ENCODE measurements at places on chromosomes 5 and 9.

GRCh38 chr5:180235077-180235476 is 26.1 kb upstream of the RASGEF1C start:
- no peak for DNase-seq

- DNase-seq: no peak
Measured at GRCh38 chr5:77145666-77146065, 58.6 kb upstream of the ZBED3 start.

DNA sequence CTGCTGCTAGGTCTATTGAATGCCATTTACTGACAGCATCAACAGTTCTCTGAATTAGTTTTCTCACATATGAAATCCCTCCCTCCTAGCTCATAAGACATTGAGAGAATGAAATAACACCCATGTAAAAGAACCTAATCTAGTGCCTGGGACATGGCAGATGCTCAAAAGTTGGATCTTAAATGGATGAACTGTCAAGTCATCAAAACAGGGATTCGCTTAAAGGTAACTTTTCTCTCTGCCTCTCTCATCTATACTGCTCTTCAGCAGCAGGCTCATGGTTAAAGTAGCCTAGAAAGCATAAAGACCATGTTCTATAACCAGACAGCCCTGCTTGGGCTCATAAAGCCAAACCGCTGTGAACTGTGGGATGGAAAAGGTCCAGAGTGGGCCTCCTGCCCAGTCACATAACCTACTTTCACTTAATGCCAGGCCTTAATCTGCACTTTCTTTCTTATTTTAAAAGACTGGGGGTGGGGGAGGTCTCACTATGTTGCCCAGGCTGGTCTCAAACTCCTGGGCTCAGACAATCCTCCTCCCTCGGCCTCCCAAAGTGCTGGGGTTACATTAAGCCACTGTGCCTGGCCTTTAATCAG is 3.7 kb downstream of the TMEM245 start:
- DNase-seq: no peak

GRCh38 chr5:34778091-34778850 is 60.7 kb upstream of the TTC23L start:
- no peak for DNase-seq

GRCh38 chr5:176675676-176676360 is 28.5 kb downstream of the TSPAN17 start:
- DNase-seq: no peak

GRCh38 chr9:104361207-104361606 is 142.9 kb upstream of the OR13F1 start:
- DNase-seq: no peak

GRCh38 chr9:98599566-98600216 is 109.0 kb downstream of the GABBR2 start:
- no peak for DNase-seq

DNA sequence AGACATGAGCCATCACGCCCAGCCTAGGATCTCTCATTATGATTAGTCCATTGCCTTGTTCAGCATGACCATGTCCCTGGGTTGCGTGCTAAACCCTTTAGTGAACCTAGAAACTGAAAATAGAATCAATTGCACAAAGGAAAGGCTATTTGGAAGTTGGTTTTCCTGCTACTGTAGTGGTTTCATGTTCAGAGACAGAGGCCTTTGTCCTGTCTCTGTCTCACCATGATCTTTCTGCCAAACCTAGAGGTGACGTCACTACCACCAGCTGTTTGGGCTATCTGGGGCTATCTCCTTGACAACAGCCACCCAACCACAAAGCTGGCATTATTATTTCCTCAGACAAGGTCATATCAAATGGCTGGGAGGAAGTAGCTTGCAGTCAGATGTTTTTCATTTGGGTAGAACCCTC is 4.0 kb upstream of the CDK5RAP2 start:
- no peak for DNase-seq

DNA sequence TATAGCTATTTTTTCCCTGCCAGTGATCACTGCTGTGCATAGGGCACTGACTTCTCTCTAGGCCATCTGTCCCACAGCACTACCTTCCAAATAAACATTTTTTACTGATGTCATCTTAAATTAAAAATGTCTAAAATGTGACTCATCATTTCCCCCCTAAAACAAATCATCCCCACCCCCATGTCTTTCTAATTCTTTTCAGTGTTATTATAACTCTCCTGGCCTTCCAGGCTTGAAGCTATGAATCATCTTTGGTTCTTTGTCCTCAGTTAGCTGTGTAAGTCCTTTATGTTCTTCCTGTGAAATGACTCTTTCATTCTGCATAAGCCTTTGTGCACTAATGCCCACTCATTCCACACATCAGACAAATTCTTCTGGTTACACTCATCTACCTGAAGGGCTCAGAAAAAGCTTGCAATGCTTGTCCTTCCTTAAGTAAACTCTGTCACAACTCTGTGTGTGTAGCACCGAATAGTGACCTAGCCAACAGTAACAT is 78.1 kb downstream of the CFAP95 start:
- DNase-seq: no peak

- no peak for DNase-seq
Measured at GRCh38 chr5:130078661-130079060, 174.4 kb downstream of the CHSY3 start.

- no peak for DNase-seq
Measured at GRCh38 chr5:520196-520849, 3.9 kb downstream of the SLC9A3 start.

DNA sequence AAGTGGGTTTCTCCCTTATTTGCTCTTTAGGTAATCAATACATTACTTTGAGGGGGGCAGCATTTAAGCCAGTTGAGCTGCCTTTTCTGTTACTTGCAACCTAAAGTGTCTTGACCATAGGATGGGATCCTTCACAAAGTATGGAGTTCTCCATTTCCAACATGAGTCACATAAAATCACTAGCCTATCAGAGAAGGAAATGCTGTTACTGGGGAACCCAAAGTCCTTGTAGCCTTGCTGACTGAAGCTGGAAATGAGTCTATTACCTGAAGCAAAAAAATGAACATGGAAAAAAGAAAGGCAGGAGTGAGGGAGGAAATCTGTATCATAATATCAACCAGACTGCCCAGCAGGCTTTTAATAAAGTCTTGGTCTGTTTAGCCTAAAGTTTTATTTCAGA is 42.8 kb upstream of the SLIT3 start:
- no peak for DNase-seq

- DNase-seq: no peak
Measured at GRCh38 chr9:99052815-99053715, 51.8 kb upstream of the TGFBR1 start.

DNA sequence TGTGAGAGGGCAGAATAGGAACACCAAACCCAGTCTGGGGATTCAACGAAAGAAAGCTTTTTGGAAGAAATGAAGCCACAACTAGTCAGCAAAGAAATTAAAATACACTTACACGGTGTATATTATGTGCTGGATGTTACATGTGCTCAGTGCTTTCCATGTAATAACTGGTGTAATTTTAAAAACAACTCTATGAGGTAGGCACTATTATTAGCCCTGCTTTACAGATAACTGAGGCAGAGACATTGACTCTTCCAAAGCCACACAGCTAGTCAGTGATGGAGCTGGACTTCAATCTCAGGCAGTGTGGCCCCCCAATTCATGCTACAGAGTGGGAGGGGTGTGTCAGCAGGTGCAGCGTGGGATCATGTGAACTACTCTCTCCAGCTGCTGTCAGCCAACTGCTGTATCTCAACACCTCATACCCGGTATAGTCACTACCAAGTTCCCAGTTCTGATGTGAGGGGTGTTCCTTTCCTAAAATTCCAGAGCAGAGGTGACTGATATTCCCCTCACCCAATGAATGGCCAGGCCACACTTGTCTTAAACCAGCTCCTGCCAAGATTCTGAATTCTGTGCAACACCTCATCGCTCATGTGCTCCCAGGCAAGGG is 33.8 kb upstream of the TJP2 start:
- DNase-seq: no peak

GRCh38 chr5:140925806-140926442 is at the start of gene PCDHAC1:
PCDHAC1 (plus strand) TSS chr5:140926299; CDS start chr5:140926893, 594 bp downstream.
- DNase-seq: no peak

- DNase-seq: no peak
Measured at GRCh38 chr9:130433168-130433946, 11.4 kb upstream of the ASS1 start.

DNA sequence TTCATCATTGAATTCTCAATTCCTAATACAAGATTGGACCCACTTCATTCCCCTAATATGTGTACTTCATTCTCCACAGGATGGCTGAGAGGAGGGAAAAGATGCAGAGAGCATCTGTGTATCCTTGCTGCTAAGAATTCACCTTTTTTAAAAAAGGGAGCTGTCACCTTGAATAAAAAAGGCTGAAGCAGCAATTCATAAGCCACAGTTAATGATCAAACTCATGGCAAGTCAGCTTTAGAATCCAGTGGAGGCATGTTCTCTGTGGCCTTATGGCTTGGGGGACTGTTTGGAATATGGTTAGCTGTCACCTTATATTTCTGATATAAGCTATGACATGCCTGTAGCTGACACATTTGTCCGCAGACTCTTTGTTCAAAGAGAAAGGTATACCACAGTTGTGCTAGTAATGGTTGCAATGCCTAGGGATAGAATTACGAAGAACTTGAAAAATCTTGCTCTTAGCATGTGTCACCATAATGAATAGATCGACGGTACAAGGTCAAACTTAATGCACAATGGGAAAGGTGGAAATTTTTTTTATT is 256.8 kb upstream of the TNC start:
- no peak for DNase-seq

- DNase-seq: no peak
Measured at GRCh38 chr5:176535664-176536131, 1.5 kb downstream of the RNF44 start.

- no peak for DNase-seq
Measured at GRCh38 chr5:142248853-142249462, 75.9 kb downstream of the SPRY4 start.

DNA sequence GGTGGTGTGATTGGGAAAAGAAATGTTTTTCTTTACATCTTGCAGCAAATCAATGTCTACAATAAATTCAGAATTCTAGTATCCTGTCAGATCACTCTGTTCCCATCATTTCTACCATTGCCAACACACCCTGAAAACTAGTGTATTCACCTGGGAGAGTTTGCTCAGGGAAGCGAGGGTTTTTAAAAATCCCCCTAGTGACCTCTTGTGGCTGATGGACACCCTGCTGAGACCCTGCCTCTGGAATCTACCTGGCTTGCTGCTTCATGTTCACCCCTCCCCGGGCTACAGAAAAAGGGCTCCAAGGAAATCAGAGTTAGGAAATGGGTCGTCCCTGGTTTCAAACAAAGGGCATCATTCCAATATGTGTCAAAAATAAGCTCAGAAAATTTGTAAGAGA is 21.4 kb upstream of the ALDOB start:
- no peak for DNase-seq

- no peak for DNase-seq
Measured at GRCh38 chr9:88458716-88459465, 70.6 kb downstream of the SPIN1 start.

GRCh38 chr5:147474140-147474539 is 35.7 kb downstream of the DPYSL3 start:
- no peak for DNase-seq

- no peak for DNase-seq
Measured at GRCh38 chr9:93464395-93464794, 11.0 kb upstream of the FAM120AOS start.

GRCh38 chr5:120254385-120254784 is 209.7 kb upstream of the PRR16 start:
- DNase-seq: no peak

Data from activated CD8-positive, alpha-beta memory T cell treated with anti-CD3 and anti-CD28 coated beads for 1 hour (primary cell).